ENCODE measurements at places on chromosomes 12 and 14.

DNA sequence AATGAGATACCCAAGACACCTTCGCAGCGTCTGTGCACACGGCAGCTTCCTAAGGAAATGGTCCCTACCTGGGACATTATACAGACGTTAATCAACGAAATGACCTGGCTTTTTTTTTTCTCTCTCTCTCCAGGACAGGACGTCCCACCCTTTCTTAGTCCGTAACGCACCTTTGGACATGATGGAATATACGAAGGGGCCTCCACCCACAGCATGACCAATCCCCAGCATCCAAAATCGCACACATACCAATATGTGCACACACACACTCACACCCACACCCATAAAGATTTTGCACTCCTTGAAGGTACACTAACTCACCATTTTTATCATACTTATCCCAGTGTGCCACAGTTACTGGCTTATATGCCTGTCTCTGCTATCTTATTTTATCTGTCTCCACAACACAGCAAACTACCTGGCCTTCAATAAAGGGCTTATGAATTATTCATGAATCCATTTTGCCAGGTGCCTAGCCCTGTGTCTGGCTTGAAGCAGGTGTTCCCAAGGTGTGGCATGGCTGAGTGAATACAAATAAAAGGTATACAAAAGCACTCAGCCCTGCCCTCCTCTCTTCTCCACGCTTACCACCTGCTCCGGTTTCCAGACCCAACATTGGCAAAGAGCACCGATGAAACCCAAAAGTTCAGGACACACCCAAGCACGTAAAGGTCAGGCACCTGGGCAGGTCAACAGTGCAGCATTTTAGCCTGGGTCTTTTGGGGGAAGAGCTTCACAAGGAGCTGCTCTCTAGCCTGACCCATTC, 2.2 kb downstream of the SCNN1A start:
- no peak for DNase-seq

- no peak for DNase-seq
Measured at GRCh38 chr12:68422956-68423574, 90.9 kb upstream of the MDM1 start.

DNA sequence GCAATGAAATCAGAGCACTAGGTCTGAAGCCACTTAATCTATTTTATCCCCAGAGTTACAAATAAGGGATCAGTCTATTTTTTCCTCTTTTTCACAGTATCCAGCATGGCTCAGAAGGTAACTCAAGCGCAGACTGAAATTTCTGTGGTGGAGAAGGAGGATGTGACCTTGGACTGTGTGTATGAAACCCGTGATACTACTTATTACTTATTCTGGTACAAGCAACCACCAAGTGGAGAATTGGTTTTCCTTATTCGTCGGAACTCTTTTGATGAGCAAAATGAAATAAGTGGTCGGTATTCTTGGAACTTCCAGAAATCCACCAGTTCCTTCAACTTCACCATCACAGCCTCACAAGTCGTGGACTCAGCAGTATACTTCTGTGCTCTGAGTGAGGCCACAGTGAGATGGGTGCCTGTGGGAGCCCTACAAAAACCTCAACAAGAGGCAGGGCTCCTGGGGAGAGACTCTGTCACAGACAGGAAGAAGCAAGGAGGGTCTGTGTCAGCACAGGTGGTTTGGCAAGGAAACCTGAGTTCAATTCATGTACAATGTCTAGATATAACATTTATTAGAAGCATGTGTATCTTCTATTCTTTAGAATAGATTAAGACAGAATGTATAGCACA, 334.3 kb upstream of the OR4E1 start:
- DNase-seq, result no peak

DNA sequence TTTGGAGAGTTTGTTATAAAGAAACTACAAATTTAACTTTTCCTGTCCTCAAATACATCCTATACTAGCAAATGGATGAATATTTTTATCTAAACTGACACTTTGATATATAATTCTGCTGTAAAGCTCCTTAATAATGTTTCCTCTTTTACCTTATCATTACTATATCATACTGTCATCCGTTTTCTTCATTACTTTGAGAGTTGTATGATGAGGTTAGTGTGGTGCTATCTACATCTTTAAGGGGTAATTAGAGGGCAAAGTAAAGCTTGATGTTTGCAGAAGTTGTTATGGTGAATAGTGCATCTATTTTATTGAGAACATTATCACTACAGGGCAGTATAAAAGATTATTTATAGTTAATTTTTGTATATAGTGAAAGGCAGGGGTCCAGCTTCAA, 36.1 kb downstream of the LIN7A start:
- DNase-seq, result no peak

DNA sequence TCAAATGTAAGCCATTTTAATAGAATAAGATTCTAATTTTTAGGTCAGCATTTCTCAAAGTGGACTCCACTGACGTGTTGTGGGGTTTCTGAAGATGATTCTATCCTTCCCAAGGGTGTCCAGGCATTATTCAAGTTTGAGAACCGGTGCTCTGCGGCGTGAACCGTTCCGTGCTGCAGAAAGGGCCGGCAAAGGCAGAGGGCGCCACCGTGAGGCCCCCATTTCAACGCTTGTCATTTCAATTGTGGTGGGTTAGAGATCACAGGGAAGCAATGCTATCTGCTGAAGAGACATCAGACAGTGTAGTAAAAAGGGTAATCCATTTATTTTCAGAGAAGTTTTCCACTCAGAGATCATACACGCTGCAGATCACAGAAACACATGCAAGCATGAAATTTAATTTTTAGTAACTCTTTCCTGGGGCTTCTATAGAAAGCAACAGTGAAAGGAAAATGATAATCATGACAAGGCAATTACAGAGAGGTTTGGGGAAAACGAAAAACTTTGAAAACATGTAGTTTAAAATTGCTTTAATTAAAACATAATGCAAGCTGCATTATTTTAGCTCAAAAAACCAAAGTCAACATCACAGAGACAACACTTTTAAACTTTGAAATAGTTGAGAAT, 201.7 kb downstream of the EXOC5 start:
- peak; percentile 57 for DNase-seq

- DNase-seq, result no peak
Measured at GRCh38 chr14:79144896-79145295, 974.7 kb downstream of the NRXN3 start.

DNA sequence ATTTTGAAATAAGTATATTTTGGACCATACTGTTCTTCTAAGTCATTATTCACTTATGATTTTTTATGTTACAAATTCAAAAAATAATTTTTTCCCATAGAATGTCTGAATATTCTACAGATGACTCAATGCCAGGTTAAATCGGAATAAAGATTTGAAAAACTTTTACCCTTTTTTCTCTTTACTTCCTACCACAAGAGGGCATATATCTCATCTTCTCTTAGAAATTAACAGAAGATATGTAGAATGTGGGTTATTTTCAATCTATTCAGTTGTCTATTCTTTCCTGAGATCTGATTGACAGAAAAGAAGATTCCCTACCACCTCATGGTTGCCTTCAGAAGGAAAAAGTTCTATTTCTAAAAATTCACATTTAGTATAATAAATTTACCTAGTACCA, 53.0 kb upstream of the KITLG start:
- DNase-seq, result no peak

- no peak for DNase-seq
Measured at GRCh38 chr12:2835691-2836403, 1.0 kb upstream of the NRIP2 start.

DNA sequence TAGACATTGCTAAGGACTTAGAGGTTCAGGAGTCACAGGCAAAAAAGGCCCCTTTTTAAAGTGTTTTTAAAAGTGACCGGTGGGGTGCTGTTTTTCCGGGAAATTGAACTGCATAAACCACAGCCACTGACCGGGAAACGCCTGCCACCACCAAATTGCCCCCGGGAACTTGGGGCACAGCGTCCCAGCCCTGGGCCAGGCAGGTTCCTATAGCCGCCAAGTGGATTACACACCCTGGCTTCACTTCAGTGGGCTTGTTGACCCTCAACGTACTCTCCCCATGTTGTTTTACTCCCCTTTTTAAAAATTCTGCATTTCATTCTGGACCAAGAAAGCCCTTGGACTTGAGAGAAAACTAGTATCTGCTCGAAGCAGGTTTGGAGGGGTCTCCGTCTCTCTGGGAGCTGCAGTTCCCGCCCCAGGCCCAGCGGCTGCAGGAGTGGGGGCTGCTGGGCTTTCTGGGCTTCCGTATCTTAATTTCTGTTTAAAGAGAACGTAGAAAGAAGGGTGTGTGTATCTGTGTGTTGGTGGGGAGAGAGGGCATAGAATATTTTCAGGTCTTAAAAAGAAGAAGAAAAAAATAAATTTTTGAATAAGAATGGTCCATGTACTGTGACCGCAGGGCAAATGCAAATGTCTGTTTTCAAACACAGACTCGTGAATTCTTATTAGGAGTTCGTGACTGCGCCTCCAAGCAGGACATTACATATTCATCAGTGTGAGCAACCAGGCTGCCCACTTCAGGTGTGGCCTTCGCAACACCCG, 82.9 kb downstream of the PAPOLA start:
- no peak for DNase-seq

DNA sequence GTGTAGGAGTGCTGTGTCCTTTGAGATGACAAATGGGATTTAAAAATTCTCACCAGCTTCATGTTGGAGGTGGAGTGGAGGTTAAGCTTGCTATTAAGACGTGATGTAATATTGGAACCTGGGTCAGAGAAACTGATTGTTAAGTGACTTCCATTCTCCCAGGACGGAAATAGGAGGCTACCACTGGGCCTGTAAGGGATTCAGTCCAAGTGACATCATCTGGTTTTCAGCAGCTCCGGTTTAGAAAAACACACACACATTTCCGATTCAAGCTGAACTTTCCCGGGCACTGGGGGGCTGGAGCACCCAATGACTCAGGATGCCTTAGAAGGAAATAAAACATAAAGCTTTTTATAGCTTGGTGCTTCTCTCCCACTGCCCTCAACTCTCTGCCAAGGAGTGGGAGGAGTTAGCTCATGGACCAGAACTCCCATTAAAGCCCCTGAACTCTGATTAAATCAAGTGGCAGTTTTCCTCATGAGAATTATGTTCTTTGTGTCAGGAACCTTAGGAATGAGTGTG, 12.4 kb downstream of the CALM1 start:
- DNase-seq, result no peak

Data from neuronal stem cell (in vitro differentiated cells).